ENCODE measurements at places on chromosomes 12 and 14.

GRCh38 chr12:23375621-23376020 is 573.8 kb downstream of the SOX5 start:
- DNase-seq: no peak

DNA sequence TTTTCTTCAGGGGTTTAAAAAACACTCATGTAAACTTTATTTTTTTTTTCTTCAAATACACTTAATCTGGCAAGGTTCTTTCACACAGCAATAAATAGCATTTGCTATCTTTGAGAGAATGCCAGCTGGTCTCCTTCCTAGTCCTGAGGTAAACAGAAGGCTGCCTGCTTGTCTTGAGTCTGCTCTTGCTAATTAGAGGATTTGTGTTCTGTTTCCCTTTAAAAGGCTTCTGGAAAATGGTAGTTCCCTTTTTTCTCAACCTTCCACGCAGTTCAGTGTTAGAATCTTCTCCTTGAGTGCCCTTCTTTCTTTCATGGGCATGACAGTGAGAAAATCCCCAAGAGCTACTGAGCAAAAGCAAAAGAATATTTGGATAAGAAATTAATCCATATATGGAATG is 92.3 kb upstream of the DCN start:
- no peak for DNase-seq

GRCh38 chr14:94989946-94990345 is 167.4 kb downstream of the DICER1 start:
- DNase-seq: no peak

DNA sequence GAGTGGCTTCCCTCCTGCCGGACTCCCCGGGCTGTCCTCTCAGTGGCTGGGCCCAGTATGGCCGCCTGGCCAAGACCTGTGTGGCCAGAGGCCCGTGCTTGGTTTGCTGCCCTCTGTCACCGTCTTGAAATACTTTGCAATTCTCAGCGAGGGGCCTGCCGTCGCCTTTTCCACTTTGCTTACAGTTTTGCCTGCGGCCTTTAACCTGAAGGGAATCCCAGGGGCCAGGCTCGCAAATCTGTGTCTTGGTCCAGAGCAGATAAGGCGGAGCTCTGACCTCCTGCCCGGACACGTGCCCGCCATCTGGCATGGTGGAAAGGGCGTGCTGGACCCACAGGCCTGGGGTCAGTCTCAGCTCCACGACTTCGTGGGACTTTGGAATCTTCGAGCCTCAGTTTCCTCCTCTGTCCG is 10.9 kb upstream of the AMN start:
- no peak for DNase-seq

- no peak for DNase-seq
These were observed 110.0 kb downstream of the ADCK1 start for GRCh38 chr14:77909911-77910310.

DNA sequence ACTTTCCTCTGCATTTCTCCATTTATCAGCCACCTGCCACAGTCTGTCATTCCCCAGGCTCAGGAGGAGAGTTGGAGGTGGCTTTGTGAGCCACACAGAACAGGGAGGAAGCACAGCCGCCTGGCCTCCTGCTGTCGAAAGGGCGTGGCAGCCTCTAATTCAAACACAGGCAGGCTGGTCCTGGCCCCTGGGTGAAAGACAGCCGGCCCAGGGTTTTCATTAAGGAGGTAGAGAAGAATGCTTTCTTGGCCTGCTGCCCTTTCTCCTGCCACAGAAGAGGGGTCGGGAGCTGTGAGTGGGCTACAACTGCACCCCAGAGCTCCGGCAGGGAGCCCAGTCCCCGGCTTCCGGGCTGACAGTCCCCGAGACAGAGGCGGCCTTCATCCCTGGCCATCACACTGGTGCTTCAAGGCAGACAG is 108.6 kb upstream of the FZD10 start:
- no peak for DNase-seq

DNA sequence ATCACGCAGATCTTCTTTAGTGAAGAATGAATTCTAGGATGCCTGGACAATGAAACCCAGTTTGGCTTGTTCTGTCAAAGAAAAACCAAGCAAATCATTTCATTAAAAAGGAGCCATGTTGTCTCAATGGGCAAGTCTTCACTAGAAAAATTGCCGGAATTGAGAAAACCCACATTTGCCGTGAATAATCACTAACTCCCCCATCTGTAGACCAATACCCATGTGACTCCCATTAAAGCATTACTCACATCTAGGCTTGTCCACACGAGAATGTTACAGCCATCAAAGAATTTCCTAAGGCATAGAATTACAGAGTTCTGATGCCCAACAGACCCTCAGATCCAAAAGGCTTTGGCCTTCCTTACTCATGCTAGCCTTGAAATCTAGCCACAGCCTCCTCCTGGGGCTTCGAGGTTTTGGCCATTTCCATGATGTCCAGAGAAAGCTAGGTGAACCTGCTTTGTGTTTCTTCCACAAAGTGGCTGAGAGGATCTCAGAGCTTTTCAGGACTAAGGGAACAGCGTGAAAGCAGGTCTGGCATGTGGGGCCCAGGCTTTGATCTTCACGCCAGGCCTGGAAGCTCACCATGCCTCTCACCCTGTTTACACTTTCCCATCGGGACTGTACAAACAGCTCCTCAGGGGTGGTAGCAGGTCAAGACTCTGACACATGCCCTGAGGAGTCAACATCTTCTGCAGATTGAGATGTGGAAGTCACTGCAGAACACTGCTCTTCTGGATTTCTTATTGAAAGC is 12.1 kb downstream of the SLC7A8 start:
- DNase-seq: no peak

GRCh38 chr12:63151623-63152320 is 771 bp upstream of the AVPR1A start:
- no peak for DNase-seq

DNA sequence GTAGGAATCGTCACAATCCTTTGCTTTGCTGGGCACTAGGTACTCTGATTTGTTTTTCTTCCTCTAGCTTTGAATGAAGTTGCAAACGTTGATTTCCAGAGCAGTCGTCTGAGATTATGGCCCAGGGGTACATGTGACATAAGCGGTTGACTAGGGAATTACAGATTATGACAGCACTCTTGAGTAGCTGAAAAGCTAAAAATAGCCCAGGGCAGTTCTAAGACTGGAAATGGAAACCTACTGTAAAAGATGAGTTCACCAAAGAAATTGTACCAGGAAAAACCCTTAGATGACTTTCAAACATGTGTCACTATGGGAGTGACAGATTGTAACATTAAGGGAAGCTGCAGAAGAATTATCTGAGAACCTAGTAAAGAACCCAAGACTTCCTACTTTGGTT is 108.5 kb downstream of the ANO6 start:
- no peak for DNase-seq

DNA sequence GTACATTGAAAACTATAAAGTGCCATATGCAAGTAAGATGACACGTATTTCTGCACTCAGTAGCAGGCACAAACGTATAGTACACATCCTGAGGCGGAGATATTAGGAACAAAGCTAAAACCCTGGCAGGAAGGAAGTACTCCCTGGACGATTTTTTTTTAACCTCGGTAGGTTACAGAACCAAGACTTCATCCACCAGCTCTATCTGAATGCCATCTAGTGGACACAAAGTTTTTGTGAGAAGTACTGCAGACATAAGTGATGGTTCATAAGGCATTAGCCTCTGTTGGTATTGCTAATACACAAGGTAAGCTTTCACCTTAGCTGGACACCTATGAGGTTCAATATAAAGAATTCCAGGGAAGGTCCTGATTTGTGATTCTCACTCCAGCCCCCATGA is 83.0 kb upstream of the CCDC196 start:
- no peak for DNase-seq

DNA sequence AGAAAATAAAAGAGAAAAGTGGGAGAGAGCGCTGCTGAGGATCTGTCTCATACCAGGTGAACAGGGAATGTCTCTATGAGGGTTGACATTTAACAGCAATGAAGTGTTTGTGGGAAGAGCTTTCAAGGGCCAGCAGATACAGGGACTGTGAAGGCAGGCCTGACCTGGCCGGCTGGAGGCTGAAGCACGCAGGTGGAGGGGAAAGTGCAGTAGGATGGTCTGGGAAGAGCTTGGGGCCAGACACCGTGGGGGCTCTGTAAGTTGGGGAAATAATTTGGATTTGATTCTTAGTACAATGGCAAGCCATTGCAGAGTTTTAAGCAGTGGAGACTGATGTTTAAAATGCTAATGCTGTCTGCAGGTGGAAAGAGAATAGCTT is 23.8 kb upstream of the DHRS2 start:
- no peak for DNase-seq

- no peak for DNase-seq
These were observed 9.1 kb downstream of the TEDC1 start for GRCh38 chr14:105500036-105500725.
